ENCODE measurements at places on chromosomes 12 and 14.

GRCh38 chr14:93041830-93042229 is 73.9 kb downstream of the ITPK1 start:
- no peak for DNase-seq

DNA sequence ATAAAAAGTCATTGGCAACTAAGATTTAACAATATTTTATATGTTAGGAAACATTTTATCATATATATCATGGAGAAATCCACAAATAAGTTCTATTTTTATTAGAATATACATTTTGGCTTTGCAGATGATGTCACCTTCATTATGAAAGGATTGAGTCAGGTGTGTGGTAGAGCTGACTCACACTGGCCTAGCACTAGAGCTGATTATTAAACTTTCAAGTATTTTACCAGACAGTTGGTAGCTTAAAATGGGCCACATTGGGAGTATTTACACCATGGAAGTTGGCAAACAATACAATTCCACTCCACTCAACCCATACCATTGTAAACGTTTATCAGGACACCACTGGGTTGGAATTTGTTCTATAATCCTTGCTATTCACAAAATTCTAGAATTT is 1036.6 kb downstream of the TRHDE start:
- no peak for DNase-seq

DNA sequence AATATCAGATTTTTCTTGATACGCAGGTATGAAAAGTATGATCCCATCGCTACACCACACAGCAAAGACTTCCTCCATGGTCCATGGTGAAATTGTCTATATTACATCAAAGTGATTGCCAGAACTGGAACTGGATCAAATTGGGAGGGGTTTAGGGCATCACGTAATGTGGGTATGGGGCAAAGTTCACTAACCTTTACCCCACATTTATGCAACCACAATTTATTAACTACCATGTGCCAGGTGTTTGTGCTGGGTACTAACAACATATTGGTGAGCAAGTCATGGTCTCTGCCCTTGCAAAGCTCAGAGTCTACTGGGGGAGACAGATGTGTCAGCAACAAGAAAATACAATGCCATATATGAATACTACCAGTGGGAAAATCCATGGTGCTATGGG is 258.9 kb downstream of the SUDS3 start:
- no peak for DNase-seq

GRCh38 chr12:131773582-131774221 is 54.5 kb upstream of the MMP17 start:
- no peak for DNase-seq

- no peak for DNase-seq
Observed at GRCh38 chr12:122411537-122411936, 10.9 kb downstream of the CLIP1 start.

- no peak for DNase-seq
Observed at GRCh38 chr12:3535431-3535841, 44.4 kb downstream of the PRMT8 start.

DNA sequence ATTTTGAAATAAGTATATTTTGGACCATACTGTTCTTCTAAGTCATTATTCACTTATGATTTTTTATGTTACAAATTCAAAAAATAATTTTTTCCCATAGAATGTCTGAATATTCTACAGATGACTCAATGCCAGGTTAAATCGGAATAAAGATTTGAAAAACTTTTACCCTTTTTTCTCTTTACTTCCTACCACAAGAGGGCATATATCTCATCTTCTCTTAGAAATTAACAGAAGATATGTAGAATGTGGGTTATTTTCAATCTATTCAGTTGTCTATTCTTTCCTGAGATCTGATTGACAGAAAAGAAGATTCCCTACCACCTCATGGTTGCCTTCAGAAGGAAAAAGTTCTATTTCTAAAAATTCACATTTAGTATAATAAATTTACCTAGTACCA is 53.0 kb upstream of the KITLG start:
- no peak for DNase-seq

GRCh38 chr14:74804219-74804825 is 41.2 kb downstream of the YLPM1 start:
- DNase-seq: no peak

DNA sequence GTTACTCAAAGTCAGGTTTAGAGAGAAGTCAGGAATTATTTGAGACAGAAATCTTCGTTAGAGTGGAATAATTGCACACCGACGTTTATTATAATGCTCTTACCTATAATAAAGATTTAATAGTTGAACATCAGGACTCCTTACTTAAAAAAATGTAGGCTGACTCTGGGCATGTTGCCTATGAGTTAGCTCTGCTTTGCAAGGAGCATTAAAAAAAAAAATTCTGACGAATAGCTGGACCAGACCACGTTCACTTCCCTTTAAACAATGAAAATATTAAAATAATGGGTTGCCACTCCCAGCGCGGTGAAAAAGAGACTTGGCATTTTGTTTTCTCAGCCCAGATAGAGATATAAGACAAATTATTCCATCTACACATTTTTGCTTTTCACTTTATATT is 574 bp upstream of the FANCM start:
- DNase-seq: no peak

DNA sequence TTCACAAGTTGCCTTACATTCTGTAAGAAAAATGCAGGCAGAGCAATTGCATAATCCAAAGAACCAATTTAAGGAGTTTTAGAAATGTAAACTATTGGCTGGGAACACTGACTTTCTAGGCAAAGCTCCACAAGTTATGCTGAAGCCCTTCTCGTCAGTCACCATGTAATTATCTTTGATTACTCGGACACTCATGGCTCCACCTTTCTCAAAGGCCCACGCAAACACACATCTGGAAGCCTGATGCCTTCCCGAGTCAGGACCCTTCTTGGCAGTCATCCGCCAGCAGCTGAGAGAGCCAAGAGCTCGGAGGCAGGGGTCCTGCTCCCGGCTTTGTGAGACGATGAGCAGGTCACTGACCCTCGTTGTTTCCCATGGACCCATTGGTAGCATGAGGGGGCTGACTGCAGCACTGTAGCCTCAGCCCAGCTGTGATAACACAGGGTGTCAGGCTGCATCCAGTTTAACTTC is 202.2 kb downstream of the TMEM132D start:
- no peak for DNase-seq

GRCh38 chr14:68679301-68679700 is 113.6 kb downstream of the ZFP36L1 start:
- no peak for DNase-seq

DNA sequence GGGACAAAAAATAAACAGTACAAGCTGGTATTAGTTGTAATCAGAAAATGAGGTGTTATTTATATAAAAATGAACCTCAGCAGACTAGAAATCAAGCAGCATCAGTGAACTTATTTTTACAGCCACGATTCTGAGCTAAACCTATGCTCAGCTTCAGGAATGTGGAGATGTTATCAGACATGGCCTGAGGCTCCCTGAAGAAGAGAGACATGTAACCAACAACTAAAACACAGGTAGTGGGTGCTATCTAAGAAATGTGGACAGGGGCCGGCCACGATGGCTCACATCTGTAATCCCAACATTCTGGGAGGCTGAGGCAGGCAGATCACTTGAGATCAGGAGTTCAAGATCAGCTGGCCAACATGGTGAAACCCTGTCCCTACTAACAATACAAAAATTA is 534.3 kb downstream of the VRK1 start:
- DNase-seq: no peak

DNA sequence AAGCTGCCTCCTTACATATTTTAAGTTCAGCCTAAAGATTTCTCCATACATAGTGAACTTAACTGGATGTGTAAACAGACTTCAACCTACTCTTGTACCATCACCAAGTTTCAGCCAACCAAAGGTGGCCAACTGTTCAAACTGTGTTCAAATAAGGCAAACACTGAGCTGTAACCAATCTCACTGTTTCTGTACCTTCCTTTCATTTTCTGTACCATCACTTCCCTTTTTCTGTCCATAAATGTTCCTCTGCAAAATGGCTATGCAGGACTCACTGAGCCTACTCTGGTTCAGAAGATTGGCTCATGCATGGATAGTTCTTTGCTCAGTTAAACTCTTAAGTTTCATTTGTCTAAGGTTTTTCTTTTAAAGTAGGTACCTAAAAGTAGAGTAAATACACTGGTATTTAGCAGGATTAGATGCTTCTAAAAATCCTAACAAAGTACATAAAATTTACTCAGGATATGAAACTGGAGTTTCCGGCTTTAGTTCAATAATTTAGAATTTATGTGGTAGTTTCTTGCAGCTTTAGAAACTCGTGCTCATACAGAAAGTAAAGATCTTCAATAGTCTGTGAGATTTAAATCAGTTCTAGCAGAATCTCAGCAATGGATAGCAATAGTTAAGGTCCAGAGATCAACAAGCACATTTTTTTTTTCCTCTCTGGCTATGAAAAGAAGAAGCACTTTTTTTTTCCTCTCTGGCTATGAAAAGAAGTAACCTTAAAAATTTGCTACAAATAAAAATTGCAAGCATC is 282.0 kb upstream of the PPFIA2 start:
- no peak for DNase-seq

GRCh38 chr14:24761141-24761540 is 127.2 kb upstream of the GZMB start:
- DNase-seq: no peak

DNA sequence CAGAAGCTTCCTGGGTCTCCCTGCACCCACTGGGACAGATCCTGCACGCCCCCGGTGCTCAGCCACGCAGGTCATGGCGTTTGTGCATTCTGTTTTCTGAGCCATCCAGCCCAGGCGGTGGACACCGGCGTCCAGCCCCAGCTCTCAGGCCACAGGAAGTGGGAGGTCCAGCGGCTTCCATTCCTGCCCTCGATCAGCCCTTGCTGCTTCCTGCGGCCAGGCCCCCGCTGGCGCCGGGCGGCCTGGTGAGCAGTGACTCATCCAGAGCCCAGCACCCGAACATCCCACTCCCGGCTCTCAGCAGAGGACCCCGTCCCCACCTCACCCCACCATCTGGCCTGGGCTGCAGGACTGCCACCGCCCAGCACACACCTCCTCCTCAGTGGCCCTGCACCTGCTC is 18.0 kb upstream of the NUDT14 start:
- no peak for DNase-seq

DNA sequence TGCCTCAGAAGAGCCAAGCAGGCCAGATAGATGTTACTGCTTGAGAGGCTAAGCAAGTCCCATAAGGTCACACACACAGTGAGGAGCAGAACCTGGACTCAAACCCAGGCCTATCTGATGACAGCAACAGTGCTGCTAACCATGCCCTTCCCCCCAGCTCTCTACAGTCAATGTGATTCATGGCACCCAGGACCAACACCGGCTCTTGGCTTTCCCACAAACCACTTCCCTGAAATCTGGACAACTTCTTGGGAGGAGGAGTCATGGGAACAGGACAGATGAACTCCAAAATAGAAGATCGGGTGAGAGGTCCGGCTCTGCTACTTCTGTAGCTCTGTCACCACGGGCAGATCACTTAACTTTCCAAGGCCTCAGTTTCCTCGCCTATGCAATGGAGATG is 716 bp upstream of the PTGDR start:
- no peak for DNase-seq

DNA sequence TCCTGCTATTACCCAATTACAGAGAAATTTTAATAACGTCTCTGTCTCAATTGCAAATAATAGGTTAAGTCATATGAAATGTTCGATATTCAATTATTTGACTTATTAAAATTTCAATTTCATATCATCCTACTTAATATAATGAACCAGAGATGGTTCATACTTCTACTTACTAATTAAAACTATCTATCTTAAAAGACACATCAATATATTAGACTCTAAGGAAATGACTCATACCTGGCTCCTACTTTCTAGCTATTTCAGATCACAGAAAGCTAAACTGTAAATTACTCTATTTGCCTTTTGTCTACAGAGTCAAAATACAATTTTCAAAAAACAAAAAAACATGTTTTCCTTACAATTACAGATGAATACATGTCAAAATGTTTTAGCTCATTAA is 99.6 kb downstream of the CAPZA3 start:
- DNase-seq: no peak

- DNase-seq: no peak
Observed at GRCh38 chr12:130922511-130922953, 31.2 kb upstream of the ADGRD1 start.

DNA sequence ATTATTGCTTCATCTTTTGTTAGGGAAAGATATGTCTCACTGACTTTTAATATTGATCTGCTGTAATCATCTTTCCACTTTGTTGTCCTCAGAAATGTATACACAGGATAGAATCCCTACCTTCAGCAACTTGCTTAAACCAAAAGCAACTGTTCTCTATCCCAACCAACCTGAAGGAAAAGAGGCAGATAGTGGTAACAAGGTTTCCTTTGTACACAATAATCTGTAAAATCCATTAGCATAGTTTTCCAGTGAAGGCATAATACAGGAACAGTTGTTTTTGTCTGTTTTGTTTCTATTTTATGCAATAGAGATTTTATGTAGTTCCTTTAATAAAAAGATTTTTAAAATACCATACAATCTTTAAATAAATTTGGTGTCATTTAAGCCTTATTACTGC is 170.5 kb downstream of the PIK3C2G start:
- no peak for DNase-seq

DNA sequence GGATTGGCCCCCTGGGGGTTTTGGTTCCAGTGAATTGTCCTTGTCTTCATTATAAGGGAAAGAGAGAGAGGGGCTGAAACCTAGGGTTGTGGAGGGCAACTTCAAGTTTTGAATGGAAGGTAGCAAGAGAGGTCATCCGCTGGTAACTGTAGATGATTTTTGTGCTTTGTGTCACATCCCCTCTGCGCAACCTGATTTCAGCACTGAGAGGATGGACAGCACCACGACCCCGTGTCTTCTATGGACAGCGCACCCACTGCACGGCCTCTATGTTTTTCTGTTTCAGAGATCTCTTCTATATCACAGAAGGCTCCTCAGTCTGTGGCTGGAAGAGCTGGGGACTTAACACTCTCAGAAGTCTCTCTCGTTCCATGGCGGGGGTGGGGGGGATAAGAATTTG is 127.0 kb upstream of the RPH3A start:
- DNase-seq: no peak

DNA sequence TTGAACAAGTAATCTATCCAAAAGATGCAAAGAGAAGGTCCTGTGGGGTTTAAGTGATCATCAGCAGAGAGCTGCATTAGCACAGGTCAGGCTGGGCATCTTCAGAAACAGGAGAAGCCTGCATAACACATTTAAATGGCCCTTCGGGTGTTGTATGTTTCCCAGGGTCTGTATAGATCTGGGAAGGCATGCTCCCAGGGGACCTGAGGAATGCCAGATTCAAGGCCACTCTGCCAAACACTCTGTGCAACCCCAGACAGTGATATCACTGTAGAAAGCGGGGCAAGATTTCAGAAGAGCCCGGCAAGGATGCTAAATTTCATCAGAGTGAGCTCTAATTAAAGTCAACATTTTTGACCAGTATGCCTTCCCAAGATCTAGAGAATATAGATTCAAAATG is 92.9 kb downstream of the ARMH4 start:
- no peak for DNase-seq

GRCh38 chr12:113297621-113298471 is 37.1 kb downstream of the SLC8B1 start:
- no peak for DNase-seq

GRCh38 chr12:62763312-62763711 is 171.6 kb downstream of the PPM1H start:
- DNase-seq: no peak

GRCh38 chr14:36279306-36280190 is 40.9 kb downstream of the MBIP start:
- no peak for DNase-seq

- DNase-seq: no peak
Observed at GRCh38 chr12:44159862-44160261, 324.0 kb downstream of the TMEM117 start.

- no peak for DNase-seq
Observed at GRCh38 chr12:40168001-40168400, 56.8 kb upstream of the LRRK2 start.

Data from stimulated activated CD8-positive, alpha-beta memory T cell treated with anti-CD3 and anti-CD28 coated beads, Interleukin-4, amount 100 ng/mL, for 4 hours (primary cell).